ENCODE measurements at places on chromosomes 5 and 9. TPM values are rescaled to one million over a fixed set of nuclear protein-coding genes. Genes with fewer than 3 reads are reported as not detected.

Gene ZBTB34
- 2.5 TPM for total RNA-seq

Gene SLC45A2
- total RNA-seq, result 0.49 TPM

Gene SREK1IP1
- 2.5 TPM for total RNA-seq

Gene FOXD4L4
- total RNA-seq, result not detected

Gene CSF1R
- total RNA-seq, result not detected

Gene SLIT3
- total RNA-seq, result not detected

Gene LRRC70
- total RNA-seq, result 0.11 TPM

Gene CCDC112
- total RNA-seq, result 15.2 TPM

Gene FOXD4L3
- total RNA-seq, result not detected

Gene FBN2
- total RNA-seq, result 0.16 TPM

Gene ARHGEF39
- 6.6 TPM for total RNA-seq

Gene CD274
- total RNA-seq, result 4.6 TPM

Gene UBE2QL1
- total RNA-seq, result 0.42 TPM

Gene ITGA2
- total RNA-seq, result 10.9 TPM

Gene KIAA1191
- total RNA-seq, result 53.0 TPM

Gene IARS1
- total RNA-seq, result 367 TPM

Gene ELP1
- 30.9 TPM for total RNA-seq

Gene TYRP1
- not detected for total RNA-seq

Measured in A375 (cell line).